Vagina (tissue), 2 donors: ENCODE measurements at places on chromosomes 6 and 20.

DNA sequence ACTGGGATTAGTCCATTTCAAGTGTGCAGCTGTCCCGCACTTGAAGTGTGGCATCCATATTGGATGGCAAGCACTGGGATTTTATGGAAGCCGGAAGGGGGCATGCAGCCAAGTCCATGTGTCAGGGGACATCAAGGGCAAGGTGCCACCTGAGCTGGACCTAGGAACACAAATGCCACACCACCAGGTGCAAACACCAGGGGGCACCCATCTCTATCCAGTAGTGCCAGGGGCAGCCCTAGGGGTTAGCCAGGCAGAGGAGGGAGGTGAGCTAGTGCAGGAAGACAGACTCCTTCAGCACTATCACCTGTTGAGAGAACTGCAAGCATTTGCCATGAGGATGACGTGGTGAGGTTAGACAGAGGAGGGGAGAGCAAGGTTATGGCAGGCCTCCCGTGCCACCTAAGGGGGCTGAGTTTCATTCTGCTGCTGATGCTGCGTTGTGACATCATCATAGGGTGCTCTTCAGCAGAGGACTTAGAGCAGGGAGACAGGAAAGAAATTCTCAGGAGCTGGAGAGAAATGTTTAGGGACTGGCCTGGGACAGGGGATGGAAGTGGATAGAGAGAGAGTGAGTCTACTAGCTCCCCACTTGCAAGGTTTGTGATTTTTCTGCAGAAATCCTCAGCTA lies 192.6 kb upstream of the SLC24A3 start:
- peak; percentile 82 for DNase-seq

DNA sequence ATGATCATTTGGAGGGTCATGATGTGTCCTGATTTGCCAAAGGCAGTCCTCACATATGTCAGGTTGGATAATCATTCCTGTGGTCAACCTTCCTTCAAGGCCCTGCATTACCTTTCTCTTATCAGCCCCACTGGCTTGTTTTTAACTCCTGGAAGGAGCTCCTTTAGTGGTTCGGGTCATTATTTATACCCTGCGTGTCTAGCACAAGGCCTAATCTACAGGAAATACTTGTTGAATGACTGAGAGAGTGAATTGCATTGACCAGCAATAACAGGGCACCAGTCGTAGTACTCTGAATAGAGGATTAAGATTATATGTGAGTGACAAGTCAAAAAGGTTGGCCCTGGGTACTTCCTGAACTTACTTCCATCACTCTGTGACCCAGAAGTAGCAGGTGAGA lies 4.5 kb downstream of the HIVEP2 start:
- DNase-seq = no peak

- no peak for DNase-seq
Measured at GRCh38 chr20:6439737-6440442, 317.1 kb upstream of the FERMT1 start.

DNA sequence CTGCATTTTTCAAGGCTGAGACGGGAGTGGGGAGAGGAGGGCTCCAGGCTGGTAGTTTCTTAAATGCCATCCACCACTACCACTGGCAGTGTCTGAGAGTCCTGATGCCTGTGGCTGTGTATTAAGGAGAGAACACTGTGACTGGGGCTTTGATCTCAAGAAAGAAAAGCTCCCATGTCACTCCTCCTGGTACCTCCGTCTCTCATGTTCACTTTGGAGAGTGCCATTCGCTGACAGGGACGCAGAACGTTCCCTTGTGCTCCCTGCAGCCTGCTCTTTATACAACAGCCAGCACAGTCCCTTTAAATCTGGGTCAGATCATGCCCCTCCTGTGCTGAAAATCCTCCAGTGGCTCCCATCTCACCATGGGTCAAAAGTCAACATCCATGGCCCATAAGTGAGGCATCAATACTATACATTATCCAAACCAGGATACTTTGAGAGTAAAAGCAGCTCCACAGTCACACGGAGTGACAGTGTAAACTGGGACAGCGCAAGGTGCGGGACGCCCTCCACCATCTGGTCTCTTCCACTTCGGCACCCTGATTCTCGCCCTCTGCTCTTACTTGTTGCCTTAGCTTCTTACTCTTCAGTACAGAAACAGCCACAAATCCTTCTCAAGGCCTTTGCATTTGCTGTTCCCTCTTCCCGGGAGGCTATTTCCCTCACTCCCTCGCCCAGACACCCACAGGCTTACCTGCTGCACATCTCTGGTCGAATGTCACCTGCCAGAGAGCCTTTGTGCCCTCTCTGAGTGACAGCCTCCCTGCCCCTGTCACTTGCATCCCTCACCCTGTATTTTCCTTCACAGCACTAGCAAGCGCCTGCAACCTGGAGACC lies 20.0 kb downstream of the PDYN start:
- no peak for DNase-seq

GRCh38 chr20:20706285-20706684 lies 6.2 kb downstream of the RALGAPA2 start:
- DNase-seq = no peak

DNA sequence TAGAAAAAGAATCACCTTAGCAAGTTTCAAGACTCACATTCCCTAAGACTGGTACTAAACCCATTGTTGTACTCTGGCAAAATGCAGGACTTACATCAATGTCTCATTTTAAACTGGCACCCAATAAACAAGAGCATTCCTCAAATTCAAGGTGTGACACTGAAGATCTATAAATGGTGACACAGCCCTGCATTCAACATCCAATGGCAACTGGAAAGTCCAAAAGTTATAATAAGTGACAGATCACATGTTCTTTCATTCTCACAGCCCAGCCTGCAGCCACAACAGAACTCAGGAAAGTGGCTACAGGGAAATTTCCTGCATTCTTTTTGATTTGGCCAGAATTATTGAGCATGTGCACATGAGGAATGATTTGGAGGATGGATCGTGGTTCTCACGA lies 57.5 kb downstream of the MBOAT1 start:
- DNase-seq = no peak

- DNase-seq = no peak
Measured at GRCh38 chr6:166050559-166050958, 117.1 kb downstream of the TBXT start.

- no peak for DNase-seq
Measured at GRCh38 chr6:18656506-18656905, 269.4 kb downstream of the RNF144B start.

GRCh38 chr6:16078064-16078463 lies 50.8 kb upstream of the MYLIP start:
- DNase-seq = no peak
